ENCODE measurements at places on chromosomes 11 and 22.

GRCh38 chr11:73538381-73538872 lies 59.5 kb downstream of the FAM168A start:
- DNase-seq, result no peak

GRCh38 chr11:61917334-61918109 lies at the start of gene RAB3IL1:
RAB3IL1 (minus strand) TSS chr11:61917566; CDS start chr11:61917367, 199 bp downstream.
- no peak for DNase-seq

- DNase-seq, result no peak
Measured at GRCh38 chr22:36323182-36323854, 64.4 kb downstream of the MYH9 start.

GRCh38 chr11:83680321-83680720 lies 394.2 kb upstream of the CCDC90B start:
- DNase-seq, result no peak

DNA sequence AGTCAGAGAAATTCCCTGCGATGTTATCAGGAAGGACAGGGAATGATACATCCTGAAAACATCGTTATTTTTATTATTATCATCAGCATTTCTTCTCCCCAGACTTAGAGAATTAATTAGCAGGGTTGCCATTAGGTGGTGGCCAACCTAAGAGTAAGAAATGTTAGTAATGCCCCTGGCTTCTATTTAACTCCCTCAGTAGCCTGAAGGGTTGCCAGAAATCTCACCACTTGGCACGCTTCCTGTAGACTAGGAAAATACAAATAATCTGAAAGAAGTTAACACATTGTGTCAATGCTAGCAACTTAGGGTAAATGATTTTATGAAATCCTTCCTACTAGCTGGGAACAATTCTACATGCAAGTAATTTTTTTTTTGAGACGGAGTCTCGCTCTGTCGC lies 45.5 kb downstream of the ENDOD1 start:
- DNase-seq, result no peak

DNA sequence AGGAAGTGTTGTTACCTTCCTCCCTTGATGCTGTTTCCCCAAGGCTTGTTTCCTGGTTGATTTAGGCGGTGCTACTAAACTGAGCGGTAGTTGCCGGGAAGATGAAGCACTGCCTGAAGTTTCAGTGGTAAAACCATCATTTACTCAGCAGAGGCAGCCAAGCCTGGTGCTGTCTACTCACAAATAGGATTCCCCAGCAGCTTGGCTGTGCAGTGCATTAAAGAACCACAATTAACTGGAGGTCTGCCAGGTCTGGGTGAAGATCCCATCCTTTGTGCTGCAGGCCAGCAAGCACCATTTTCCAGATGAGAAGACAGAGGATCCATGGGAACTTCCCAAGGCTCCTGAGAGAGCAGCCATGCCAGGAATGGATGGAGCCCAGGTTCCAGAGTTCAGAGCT lies 231.9 kb upstream of the E2F8 start:
- no peak for DNase-seq

DNA sequence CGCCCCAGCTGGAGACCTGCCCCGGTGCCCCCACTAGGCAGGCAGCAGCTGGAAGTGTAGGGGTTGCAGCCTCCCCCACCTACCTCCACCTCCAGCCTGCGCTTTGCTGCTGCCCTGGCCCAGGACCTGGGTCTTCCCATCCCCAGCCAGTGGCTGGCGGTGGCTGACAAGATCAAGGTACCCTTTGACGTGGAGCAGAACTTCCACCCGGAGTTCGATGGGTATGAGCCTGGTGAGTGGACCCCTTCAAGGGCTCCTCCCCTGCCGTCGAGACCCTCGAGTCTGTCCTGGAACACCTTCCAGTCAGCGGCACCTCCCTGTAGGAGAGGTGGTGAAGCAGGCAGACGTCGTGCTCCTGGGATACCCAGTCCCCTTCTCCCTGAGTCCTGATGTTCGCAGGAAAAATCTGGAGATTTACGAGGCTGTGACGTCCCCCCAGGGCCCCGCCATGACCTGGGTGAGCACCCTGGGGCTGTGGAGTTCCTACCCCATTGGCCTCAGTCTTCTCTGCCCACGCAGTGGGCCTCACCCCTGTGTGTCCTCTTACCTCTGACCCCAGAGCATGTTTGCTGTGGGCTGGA lies 4.4 kb downstream of the PGGHG start:
- no peak for DNase-seq

DNA sequence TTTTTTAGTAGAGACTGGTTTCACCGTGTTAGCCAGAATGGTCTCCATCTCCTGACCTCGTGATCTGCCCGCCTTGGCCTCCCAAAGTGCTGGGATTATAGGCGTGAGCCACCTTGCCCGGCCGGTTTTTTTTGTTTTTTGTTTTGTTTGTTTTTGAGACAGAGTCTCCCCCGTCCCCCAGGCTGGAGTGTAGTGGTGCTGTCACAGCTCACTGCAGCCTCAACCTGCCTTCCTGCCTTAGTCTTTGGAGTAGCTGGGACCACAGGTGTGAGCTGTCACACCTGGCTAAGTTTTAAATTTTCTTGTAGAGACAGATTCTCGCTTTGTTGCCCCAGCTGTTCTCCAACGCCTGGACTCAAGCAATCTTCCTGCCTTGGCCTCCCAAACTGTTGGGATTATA lies 3.2 kb downstream of the PPIL2 start:
- no peak for DNase-seq

- DNase-seq, result no peak
Measured at GRCh38 chr11:67317888-67318555, 14.7 kb downstream of the SSH3 start.

DNA sequence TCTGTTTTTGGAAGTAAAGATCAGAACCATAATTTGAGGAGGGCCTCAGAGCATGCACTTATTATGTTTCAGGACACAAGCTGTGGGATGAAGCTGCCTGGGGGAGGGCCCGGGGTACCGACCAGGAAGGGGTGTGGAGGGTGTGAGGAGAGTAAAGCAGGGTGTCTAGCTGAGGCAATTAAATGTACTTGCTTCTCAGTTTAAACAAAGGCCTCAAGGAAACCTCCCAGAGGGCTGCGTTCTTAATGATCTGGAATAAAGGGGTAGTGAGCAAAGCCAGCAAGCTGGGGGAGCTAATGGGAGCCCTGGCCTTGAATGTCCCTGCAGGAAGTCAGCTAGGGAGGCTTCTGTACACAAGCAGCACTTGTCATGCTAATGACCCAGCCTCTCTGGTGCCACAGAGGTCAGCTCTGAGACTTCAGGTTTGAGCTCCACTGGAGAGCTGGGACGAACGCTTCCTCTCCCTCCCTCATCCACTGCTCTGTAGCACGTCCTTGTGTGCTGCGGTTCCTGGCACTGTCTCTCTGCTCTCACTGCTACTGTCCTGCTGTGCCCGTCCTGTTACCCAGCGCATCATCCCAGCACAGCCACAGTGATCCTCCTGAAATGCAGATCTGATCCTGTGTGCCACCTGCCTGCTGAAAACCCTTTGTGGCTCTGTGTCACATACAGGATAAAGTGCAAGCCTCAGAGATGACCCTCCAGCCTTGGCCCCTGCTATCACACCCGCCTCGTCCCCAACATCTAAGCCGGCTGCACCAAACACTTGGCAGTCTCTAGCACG lies 159.7 kb downstream of the DBX1 start:
- no peak for DNase-seq

DNA sequence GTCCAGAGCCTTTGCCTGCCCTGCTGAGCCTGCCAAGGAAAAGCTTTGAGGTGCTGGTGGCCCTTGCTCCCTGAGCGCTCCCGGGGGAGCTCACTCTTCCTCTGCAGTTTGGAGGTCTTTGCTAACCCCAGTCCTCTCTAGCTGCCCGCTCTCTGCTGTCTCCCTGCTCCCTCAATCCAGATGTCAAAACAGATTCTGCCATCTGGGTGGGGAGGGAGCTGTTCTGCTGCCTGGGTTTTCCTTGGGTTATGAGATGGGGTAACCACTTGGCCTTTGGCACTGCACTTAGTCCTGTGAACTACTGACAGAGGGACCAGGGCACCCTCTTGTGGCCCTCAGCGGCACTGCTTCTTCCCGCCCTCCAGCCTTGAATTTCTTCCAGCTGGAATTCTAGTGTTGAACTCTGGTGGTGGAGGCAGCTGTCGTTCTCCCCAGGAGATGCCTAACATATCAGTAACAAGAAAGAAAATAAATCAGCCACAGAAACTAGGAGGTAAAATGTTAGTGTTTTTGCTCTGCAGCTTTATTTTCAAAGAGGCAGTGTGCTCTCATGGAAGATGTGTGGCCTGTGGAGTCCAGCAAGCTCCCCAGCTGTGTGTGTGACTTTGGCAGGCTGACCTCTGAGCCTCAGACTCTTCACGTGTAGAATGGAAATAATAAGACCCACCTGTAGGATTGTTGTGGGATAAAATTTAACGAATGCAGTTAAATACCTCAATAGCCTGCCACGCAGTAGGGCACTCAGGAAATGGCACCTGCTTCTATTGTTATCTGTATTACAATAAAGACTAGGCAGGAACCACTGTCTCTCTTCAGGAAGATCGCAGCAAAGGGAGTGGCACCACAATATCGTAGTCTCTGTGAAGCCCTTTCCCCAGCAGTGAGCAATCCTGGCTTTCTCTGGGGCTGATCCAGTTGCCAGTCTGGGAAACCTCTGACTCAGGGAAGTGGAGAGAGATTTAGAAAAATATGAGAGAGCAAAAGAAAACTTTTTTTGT lies 23.4 kb downstream of the ARFGAP2 start:
- no peak for DNase-seq

- no peak for DNase-seq
Measured at GRCh38 chr11:105227363-105227762, 87.8 kb upstream of the CARD18 start.

- no peak for DNase-seq
Measured at GRCh38 chr11:103893371-103893770, 143.1 kb upstream of the DDI1 start.

GRCh38 chr11:105912666-105913065 lies 109.4 kb downstream of the MSANTD4 start:
- no peak for DNase-seq

DNA sequence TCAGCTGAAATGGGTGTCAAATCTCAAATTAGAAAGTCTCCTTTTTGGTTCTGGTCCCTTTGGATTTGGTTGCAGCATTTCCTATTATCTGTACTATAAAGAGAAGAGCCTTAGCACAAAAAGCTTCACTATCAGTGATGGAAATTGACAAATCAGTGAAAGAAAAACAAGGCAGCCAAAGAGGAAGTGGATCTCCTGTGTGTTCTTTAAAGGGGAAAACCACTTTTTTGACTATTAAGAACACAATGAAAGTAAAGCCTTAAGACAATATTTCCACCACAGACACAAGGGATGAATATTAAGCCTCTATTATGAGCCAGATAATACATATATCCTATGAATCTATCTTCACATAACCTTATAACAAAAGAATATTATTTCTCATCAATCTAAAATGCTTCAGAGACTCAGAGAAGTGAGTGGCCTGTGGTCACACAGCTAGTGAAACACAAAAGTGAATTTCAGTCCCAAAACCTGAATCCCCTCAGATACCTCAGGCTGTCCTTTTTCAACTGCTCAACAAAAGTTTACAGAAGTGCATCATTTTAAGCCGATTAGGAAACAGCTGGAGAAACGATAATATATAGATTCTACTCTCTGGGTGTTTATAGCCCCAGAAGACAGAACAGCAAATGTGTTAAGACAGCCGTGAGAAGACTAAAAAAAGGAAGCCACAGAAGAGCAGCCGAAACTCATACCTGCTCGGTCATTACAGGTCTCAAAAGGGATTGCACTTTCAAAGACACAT lies 24.4 kb upstream of the FSHB start:
- DNase-seq, result no peak

- DNase-seq, result no peak
Measured at GRCh38 chr11:82865841-82866240, 34.4 kb downstream of the PRCP start.

- DNase-seq, result no peak
Measured at GRCh38 chr11:3130269-3131071, 34.6 kb downstream of the OSBPL5 start.

Measured in stimulated activated CD8-positive, alpha-beta memory T cell treated with anti-CD3 and anti-CD28 coated beads, Interleukin-4, amount 100 ng/mL, for 4 hours (primary cell).